NCI-H82 (cell line): ENCODE measurements at places on chromosomes 11 and 22.

GRCh38 chr11:36257351-36257750 lies 31.9 kb downstream of the COMMD9 start:
- DNase-seq: no peak

DNA sequence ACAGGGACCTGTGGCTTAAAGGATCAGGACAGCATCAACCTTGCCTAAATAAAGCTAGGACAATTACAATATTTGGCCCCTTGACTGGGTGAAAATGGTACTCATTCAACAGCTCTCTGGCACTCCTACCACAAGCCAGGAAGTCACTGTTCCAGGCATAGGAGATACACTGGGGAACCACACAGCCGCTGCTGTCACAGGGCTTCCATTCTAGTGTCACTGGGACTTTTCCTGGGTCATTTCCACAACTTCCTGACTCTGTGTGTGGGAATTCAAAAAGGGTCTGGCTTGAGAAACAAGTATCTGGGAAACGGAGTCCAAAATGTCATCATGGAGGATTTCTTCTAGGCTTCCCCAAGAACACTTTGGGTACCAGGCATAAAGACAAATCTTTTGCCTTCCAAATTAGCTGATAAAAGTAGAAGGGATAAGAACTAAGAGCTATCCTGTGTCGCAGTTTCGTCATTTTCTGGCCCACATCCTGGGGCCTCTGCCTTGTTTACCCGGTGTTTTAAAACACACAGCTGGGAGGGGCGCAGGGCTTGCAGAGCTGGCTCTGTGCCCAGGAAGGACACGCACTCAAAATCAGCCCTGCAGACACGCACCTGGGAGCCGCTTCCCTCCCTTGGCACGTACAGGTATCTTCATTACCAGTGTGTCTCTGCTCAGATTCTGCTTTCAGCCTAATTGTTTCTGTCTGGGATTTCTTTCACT lies 38.0 kb downstream of the TMEM45B start:
- no peak for DNase-seq

- DNase-seq: peak; percentile 16
Measured at GRCh38 chr11:112790286-112790685, 170.9 kb upstream of the NCAM1 start.

- DNase-seq: no peak
Measured at GRCh38 chr11:46874586-46874985, 28.5 kb upstream of the CKAP5 start.
